NCI-H1417 treated with DMSO at 0.1 percent for 48 hours (cell line): ENCODE measurements at places on chromosomes 4 and X.

- no peak for DNase-seq
These were observed 763.6 kb upstream of the AGA start for GRCh38 chr4:178205826-178206225.

DNA sequence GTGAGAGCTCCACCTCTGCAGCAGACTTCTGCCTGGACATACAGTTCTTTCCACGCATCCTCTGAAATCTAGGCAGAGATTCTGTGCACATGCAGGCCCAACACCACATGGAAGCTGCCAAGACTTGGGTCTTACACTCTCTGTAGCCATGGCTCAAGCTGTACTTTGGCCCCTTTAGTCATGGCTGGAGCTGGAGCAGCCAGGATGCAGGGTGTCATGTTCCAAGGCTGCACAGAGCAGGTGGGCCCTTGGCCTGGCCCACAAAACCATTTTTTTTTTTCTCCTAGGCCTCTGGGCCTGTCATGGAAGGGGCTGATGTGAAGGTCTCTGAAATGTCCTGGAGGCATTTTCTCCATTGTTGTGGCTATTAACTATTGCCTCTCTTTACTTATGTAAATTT is 990.5 kb upstream of the ADGRL3 start:
- no peak for DNase-seq

GRCh38 chr4:189773909-189774308 is 166.8 kb upstream of the FRG1 start:
- no peak for DNase-seq

GRCh38 chr4:33494150-33494549 is 2750.2 kb downstream of the ARAP2 start:
- no peak for DNase-seq
